ENCODE measurements at places on chromosomes 1 and 21.

DNA sequence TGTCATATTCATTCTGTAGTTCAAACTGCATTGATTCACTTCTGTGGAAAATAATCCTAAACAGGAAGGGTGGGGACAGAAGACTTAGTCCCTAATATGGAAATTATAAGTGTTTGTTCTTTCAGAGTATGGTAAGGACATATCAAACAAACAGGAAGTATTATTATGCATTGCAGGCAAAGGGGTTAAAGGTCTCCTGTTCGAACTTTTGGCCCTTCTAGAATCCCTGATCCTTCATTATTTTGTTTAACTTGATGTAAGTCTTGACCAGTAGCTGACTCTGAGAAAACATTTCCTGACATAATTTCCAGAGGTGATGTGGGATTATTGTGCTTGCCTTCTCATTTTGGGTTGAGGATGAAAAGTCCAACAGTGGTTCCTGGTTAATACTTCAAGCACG, 215.4 kb upstream of the ADGRL2 start:
- no peak for DNase-seq

DNA sequence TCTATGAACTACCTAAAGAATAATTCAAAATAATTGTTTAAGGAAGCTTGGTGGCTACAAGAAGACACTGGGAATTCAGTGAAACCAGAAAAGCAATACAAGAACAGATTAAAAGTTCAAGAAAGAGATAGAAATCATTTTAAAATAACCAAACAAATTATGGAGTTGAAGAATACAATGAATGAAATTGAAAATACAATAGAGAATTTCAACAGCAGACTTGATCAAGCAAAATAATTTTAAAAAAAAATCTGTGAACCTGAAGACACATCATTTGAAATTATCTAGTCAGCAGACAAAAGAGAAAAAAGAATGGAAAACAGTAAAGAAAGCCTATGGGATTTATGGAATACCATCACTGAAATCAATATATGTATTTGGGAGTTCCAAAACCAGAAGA, 31.2 kb upstream of the WNT2B start:
- no peak for DNase-seq

DNA sequence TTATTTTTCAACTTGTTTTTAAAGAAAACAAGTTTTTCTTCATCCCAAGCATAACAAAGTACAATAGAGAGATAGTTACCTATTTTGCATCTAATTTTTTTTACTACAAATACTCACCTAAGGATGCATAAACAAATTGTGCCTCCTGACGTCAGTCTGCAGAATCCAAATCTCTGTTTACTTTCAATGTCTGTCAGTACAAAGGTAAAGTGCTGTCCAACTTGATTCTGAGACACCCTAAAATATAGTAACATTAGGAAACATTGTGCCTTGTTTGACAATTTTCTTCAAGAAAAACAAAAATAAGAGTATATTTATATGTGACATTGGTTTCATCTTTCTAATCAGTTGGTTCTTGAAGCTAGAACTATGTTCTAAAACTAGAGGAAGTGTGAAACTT, 103.4 kb downstream of the DENND1B start:
- no peak for DNase-seq

DNA sequence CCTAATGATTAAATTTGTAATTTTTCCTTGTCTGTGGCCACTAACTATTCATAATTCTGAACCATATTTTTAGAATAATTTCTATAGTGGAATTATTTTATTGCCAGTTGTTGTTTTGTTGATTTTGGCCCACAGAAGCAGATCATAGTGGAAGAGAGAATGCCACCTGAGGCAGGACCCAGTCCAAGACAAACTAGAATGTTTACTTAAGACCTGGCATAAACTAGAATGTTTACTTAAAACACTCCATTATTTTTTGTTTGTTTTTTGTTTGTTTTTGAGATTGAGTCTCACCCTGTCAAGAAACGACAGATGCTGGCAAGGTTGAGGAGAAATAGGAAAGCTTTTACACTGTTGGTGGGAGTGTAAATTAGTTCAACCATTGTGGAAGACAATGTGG, 310.2 kb downstream of the MRPL39 start:
- no peak for DNase-seq

DNA sequence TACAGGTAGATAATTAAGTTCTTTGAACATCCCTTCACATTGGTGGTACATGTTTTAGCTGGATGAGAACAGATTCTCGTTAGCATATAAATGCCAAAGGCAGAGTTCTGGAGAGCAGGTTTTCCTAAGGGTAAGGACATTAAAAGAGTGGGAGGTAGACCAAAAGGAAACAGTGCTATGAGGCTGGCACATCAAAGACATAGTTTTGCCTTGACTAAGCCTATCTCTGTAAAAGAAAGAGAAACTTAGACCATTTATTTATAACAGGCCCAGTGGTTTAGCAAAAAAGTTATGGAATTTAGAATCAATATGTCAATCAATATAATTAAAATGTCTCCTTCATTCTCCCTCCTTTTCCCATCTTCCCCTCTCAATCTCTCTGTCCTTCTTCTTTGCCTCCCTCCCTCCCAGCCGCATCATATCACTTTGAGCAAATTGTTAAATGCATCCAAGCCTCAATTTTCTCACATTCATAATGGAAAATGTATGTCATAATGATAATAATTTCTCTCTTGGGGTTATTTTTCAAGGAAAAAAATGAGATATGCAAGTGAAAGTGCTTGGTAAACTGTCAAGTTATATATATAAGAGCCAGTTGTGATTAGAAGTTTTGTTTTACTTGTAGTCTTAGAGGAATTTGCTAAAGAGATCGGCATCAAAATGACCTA, 209.9 kb upstream of the SGIP1 start:
- no peak for DNase-seq

DNA sequence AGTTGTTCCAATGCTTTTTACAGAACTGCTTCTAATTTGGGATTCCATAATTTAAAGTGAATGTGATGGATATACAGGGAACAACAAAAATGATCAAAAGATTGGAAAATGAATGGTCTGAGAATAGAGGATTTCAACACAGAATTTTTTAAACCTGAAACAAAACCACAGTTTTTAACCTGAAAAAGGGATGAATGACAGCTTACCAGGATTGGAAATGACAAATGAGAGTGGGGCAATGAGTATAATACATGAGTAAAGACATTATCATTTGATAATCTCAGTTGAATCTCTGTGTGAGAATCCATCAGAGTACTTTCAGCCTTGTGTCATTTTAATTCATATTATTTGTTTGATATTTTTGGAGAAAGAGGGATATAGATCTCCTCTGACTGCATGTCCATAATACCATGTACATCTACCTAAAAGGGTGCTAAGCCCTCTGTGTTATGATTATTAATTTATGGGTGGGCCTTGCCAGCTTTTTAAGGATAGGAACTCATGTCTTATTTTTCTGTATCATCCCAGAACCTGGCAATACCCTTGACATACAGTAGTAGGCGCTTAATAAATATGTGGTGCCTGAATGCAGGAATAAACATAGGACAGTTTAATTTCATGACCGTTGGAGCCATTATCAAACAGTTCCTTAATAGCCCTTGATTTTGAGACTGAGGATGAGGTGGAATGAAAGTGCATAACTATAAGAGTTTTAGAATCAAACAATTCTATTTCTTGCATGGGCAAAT, 12.4 kb upstream of the ATP6V1G3 start:
- no peak for DNase-seq
